ENCODE measurements at places on chromosomes 7 and 10.

DNA sequence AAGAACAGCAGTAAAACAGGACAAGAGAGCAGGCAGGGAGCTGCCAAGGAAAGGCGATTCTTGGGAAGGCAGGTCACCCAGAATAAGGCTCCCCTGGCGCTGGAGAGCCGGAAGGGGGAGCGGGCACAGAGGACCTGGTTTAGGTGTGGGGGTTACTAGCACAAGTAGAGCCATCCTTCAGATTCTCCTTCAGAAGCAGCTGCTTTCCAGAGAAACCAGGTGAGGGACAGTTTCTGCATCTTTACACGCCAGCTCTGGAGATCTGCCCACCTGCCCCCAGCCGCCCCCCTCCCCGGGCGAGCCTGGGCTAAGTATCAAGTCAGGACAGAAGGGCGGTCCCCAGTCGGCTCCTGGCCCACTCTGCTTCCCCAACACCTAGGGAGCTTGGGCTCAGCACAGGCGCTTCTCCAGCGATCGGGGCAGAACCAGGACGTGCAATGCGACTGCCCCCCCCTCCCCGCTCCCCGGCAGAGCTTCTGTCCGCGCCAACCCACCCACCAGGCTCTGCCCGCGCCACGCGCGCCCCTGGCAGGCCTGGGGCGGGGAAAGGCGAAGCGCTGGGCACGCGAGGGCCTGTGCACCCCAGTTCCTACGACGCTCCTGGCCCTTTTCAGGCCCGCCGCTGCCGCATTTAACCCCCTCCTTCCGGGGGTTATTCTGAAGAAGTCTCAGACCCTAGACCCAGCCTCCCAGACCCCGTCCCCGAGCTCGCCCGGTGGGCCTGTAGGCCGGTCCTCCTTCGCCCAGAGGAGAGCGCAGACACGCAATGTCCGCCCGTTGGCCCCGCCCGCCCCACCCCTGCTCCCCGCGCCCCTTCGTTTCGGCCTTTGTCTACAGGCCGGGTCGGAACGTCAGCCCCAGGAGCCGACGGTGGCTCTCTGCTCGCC lies 4.4 kb upstream of the EN2 start:
- no peak for DNase-seq

DNA sequence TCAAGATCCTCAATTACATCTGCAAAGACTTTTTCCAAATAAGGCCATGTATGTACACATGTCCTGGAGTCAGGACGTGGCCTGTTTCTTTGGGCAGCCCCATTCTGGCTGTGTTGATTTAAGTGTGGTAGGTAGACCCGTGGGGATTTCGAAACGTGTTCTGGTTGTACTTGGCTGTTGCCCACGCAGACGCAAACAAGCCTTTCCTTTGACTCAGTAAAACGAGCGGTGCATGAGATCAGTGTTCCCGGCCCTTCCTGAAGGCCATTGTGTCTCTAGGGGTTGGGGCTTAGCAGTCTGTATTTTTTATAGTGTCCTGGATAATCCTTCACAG lies 64.8 kb upstream of the DNAJB6 start:
- DNase-seq = no peak

DNA sequence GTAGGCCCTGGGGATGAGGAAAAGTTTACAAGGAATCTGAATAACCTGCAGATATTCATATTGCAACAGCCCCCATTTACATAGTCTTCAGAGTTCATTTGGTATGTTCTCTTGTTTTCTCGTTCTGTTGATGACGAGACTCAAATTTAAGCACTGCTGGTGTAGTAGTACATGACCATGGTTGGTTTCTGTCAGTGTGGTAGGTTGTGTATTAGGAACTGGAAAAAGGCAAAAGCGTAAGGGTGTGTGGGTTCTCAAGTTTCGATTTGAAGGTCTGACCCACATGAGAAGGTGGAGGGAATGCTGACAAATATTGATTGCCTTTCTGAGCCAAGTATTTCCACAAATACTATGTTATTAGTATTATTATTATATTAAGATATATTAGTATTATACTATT lies 151.7 kb downstream of the AUTS2 start:
- DNase-seq = no peak

- DNase-seq = no peak
Observed at GRCh38 chr10:106226142-106226541, 938.4 kb downstream of the SORCS1 start.

DNA sequence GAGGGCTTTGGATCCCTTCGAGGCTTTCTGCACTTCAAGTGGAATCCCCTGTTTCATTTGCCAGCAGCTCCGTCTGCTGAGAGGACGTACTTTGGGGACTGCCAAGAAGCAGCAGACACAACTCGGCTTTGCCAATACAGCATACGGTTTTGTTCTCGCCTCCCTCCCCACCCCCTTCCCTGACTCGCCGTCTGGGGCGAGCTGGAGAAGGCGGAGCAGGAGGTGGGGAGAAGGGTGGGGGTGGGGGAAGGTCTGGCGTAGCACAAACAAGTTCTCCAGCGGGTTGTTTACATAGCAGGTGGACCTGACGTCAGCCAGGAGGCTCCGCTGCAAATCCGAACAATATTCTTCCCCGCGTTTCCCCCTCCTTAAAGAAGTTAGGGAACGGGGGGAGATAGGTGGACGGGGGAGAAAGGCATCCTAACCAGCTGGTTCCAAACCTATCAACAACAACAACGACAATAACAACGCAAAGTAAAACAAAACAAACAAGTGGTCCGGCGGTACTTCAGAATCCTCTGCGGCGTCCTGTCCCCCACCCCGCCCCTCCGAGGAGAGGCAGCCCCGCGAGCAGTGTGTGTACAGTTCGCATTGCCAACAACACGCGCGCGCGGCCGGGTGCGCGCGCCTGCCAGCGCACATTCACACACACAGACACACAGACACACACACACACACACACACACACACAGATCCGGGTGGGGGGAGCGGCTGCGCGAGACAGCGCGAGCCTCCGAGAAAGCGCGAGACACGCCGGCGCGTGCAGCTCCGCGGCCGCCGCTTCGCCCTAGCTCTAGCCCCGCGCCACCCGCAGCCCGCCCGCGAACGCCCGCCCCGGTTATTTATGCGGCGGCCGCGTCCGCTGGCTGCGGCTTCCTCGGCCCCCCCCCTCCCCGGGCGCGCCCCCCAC lies 167.0 kb upstream of the PPP1R3A start:
- peak; percentile 80 for DNase-seq

DNA sequence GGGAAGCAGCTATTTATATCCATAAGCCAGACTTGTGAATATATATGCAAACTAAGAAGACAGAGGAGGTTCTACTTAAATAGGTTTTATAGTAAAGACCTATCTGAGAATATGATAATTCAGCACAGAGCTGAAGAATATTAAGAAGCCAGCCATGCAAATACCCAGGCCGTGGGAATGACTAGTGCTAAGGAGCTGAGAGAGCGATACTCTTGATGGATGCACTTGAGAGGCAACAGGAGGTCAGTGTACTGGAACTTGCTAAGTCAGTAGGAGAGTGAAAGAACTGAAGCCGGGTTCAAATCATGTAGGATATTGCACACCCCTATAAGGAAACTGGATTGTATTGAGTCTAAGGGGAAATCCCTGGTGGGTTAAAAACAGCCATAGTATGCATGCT lies 943.6 kb upstream of the MBL2 start:
- DNase-seq = no peak

GRCh38 chr7:54964136-54964535 lies 54.7 kb upstream of the EGFR start:
- DNase-seq = no peak

GRCh38 chr10:90075995-90076394 lies 374.6 kb downstream of the KIF20B start:
- DNase-seq = no peak

DNA sequence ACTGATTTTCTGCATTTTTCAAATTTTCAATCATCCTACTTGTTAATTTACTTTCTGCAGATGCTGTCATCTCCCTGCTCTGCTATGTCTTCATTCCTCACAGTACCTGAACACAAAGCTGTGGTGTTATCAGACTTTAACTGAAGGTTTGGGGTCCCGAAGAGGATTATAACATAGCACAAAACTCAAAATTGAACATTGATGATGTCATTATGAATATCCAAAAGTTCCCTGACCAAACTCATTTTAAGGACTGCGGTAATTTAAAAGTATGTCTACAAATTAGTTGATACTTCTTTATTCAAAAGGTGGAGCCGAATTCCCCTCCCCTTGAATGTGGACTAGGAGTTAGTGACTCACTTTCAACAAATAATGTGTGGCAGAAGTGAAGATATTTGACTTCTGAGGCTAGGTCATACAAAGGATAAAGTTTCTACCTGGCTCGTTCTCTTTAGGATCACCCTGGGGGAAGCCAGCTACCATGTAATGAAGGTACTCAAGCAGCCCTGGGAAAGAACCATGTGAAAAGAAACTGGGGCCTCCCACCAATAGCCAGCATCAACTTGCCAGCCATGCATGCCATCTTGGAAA lies 6.4 kb upstream of the ENTPD7 start:
- no peak for DNase-seq

- no peak for DNase-seq
Observed at GRCh38 chr10:49299816-49300139, 808 bp downstream of the C10orf71 start.

GRCh38 chr7:3010161-3010560 lies 33.5 kb downstream of the CARD11 start:
- no peak for DNase-seq

GRCh38 chr7:91569728-91570457 lies 305.7 kb downstream of the FZD1 start:
- peak; percentile 17 for DNase-seq

GRCh38 chr7:67788669-67789068 lies 792.0 kb downstream of the TYW1 start:
- DNase-seq = no peak

DNA sequence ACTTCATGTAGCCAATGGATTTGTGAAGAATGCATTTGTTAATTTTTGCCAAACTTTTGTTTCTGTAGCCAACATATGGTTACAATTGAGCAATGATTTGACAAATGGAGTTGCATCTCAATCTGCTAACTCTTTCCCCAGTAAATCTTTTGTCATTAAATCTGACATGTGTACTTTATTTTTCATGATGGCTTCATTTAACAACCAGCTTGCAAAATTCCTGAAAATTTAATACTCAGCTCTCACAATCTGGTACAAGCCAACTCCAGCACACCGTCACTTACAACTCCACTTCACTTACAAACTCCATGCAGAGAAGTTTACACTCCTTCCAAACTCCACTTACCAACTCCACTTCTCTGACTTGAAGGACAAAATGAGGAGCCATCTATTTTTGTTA lies 26.5 kb upstream of the HIBADH start:
- DNase-seq = no peak

GRCh38 chr10:100216006-100216405 lies 13.4 kb downstream of the CHUK start:
- DNase-seq = no peak

DNA sequence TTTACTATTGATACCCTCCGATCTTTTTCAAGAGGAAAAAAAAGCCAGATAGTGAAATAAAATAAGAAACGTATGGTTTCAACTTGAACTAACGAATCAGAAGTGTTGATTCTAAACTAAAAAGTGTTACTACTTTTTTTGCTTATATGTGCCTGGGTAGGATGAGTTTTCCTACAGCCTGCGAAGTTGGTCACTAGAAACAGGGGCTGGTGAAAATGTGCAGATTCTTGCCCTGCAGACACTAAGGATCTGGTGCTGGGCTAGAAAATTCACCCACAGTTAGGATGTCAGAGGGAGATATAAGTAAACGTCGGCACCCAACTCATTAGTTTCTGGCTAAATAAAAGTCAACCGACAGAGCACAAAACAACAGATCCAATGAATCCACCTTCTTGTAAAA lies 298.7 kb upstream of the NFE2L3 start:
- DNase-seq = no peak

All from SHP77 treated with DMSO at 0.1 percent for 48 hours (cell line).